ENCODE measurements at places on chromosomes 6 and 20.
A peak's percentile ranks its signal among the peaks of the same experiment; 100 is the strongest.

DNA sequence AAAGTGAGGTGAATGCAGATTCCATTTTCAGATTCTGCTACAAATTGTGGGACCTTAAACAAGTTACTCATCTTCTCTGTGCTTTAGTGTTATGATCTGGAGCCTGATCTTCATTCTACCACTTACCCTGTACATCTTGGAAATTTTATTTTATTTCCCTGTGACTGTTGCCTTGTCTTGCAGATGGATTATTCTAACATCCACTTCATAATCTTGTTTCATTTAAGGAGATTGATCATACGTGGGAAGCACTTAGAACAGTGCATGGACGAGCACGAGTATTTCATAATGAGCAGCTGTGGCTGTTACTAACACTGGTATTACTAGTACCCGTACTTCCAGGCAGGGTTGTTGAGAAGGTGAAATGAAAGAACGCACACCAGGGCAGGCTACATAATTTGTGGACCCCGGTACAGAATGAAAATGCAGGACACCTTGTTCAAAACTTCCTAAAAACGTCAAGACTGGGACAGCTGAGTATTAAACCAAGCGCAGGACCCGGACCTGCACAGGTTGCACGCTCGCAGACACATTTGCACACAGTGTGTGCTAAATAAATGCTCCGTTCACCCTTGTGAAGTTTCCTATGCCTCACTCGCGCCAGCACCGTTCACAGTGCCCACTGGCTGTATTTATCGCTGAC is 535 bp upstream of the CCDC170 start:
- no peak for DNase-seq

GRCh38 chr6:69019832-69020231 is 384.8 kb downstream of the ADGRB3 start:
- DNase-seq = no peak

- no peak for DNase-seq
These were observed 638 bp downstream of the BLCAP start for GRCh38 chr20:37526839-37527637.

- DNase-seq = no peak
These were observed 31.0 kb downstream of the ERGIC3 start for GRCh38 chr20:35572838-35573237.

DNA sequence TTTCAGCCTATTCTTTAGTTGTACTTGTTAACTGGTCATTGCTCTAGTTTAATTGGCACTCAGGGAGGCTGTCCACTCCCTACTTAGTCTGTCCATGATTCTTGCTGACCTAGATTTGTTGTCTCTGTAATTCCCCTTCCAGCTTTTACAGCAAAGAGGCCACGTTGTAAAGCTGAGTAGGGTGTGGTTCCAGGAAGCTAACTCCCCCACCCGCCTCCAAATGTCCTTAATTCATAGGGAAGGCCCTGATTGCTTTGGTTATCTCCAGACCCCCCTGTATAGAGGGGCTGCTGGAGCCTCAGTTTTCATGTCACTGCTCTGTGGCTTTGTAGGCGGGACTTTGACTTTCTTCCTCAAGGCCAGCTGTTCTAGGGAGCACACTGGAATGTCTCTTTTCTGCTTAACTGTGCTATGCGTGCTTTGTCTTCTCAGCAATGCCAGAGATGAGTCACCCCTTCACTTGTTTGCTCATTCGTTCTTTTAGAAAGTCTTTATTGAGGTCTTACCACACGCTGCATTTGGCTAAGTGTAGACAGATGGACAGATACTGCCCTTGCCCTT is 175.1 kb upstream of the JAG1 start:
- peak; percentile 21 for DNase-seq

DNA sequence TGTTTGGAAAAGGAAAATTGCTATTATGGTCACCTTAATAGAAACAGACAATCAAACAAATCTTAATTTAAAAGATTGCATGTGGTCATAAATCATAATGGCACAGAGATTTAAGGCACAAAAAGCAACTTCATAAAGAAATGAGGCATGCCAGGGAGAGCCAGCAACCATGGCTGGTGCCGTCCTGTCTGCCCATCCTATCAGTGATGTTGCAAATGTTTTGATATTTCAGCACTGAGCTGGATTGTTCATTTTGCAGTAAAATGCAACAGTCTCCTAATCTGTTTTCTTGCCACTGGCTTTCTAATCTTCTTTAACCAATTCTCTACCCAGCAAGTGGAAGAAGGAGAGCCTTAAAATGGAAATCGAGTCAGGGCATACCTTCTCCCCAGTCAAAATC is 249.8 kb downstream of the SAMD5 start:
- no peak for DNase-seq

- no peak for DNase-seq
These were observed 27.9 kb upstream of the NT5E start for GRCh38 chr6:85421972-85422371.

DNA sequence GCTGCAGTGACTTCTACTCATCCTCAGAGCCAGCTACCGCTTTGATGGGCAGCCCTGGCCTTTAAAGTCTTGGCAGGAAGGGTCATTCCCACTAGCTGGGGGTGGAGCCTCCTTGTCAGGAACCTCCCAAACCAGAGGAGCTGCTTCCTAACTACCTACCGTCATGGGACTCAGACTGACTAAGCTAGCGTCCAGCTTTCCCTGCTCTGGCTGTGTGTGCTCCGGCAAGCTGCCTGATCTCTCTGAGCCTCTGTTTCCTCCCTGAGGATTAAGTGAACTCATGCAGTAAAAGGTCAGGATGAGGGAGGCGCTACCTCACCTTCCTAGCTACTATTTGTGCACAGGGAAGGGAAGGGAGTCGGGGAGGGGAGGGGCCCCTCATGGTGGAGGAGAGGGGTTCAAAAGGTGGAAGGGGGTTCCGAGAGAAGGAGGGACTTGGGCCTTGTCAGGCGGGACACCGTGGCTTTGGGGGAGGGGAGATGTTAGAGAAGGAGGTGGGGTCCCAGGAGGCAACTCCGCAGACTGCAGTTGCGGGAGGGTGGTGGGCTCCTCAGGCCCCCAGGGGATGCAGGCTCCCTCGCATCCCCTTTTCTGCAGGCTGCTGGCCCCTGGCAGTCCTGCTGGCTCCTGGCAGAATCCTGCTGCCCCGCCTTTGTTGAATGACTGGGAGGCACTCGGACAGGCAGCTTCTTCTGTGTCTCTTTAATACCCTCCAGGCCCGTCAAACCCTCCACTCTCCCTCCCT is 9.8 kb downstream of the DUSP15 start:
- DNase-seq = no peak

GRCh38 chr6:155543166-155543847 is 87.7 kb upstream of the NOX3 start:
- DNase-seq = no peak

GRCh38 chr20:5658912-5659345 is 91.3 kb upstream of the SHLD1 start:
- no peak for DNase-seq

- no peak for DNase-seq
These were observed 1.7 kb downstream of the SNHG17 start for GRCh38 chr20:38433304-38433972.

- no peak for DNase-seq
These were observed 293.6 kb downstream of the HIVEP2 start for GRCh38 chr6:142651384-142651783.

- peak; percentile 47 for DNase-seq
These were observed at the start of gene AIG1 for GRCh38 chr6:143060806-143061596. TSS of gene AIG1 (plus strand) at chr6:143060889. CDS start at chr6:143060926, 37 bp downstream.

DNA sequence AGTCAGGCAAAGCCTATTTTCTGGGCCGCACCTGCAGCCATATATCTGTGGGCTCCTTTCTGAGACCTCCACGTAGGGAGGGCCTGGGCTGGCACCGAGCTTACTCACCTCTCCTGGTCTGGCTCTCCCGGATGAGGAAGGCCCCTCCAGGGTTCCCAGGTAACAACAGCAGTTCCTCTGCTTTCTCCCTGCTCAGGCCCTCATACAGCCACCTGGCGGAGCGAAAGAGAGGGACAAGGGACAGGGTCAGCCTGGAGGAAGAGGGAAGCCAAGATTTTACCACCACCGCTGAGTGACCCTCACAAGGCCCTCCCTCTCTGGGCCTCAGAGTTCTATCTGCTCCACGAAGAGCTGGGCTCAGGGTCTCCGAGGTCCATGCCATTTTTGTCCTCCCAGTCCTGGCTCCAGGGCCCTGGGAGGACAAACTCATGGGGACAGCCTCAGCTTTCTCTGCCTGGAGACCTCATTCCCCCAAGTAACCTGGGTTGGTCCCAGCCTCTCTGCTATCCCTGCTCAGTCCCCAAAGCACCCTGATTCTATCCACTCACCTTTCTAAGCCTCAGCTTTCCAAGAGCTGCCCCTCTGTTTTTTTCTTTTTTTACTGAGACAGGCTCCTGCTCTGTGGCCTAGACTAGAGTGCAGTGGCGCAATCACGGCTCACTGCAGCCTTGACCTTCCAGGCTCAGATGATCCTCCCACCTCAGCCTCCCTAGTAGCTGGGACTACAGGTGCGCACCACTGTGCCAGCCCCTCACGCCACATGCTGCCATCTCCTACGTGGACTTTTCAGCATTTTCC is 13.3 kb downstream of the SLA2 start:
- no peak for DNase-seq

DNA sequence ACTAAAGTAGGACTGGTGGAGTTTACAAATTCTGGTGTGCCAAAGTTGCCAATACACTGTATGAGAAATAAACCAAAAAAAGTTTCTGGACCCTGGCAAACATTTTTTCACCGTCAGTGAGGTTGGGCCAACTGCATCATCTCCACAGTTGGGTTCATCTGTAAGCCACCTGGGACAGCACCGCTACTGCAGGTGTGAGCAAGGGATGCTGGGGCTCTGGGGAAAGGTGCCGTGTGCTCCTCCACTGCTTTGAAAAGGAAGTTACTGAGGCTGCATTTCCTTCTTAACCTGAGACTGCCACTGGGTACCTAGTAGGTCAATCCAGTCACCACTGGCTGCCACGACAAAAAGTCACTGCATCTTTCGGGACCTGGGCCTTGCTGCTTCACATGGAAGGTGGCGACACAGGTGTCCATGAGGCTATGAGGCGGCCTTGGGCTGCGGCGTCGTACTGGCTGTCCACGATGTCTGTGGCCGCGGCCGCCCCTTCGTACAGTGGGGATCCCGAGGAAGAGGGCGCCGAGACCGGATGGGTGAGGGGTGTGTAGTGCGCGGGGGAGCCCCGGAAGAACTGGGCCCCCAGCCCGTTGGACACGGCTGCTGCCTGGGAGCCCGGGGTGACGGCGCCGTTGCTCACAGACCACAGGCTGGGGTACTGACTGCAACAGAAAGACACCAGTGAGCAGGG is 9.6 kb downstream of the TBXT start:
- no peak for DNase-seq

- DNase-seq = no peak
These were observed 164.1 kb downstream of the HAO1 start for GRCh38 chr20:7776148-7776547.

- DNase-seq = no peak
These were observed at the start of gene NFYA for GRCh38 chr6:41072836-41073202. TSS of gene NFYA (plus strand) at chr6:41072974. CDS start at chr6:41079090, 6,116 bp downstream.

- no peak for DNase-seq
These were observed 25.7 kb downstream of the KCNG1 start for GRCh38 chr20:50996901-50997865.

DNA sequence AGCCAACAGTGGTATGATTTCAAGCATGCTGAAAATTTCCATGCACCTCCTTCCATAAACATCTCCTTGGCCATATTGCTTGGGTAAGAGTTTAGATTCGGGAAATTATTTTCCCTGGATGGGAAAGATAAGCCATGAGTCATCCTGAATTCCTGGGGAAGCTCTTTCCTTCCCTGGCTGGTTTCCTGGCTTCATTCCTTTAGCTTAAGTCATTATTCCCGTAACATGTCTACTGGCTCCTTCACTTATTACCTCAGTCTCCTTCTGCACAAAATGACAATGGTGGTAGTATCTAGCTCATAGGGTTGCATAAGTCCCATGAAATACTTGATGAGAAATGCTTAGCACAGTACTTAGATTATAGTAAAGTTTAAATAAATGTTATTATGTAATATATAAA is 27.6 kb downstream of the TINAG start:
- peak; percentile 78 for DNase-seq

GRCh38 chr6:54020334-54020733 is 90.9 kb upstream of the MLIP start:
- DNase-seq = no peak

DNA sequence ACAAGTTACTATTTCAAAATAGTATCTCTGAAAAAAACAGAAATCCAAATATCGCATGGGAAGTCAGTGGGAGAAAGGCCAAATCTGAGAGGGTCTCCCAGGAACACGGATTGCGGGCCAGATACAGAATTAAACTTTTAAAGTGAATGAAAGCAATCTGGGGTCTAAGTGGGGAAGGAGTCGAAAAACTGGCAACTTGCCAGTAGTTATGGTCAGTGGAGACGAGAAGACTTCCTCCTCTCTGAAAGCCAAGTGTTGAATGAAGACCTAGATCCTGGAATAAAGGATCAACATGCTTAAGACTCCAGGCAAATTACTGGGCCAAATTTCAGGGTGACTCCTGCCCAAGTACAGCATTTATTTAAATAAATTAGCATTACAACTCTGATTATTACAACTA is 123.6 kb downstream of the BFSP1 start:
- no peak for DNase-seq

- DNase-seq = no peak
These were observed 4.6 kb downstream of the CHRNA4 start for GRCh38 chr20:63356511-63356910.

- DNase-seq = no peak
These were observed 6.0 kb upstream of the DNAAF9 start for GRCh38 chr20:3413393-3413889.
